ENCODE measurements at places on chromosomes 16 and 17.
A peak's percentile ranks its signal among the peaks of the same experiment; 100 is the strongest.

- no peak for DNase-seq
Observed at GRCh38 chr17:73436954-73437353, 125.2 kb upstream of the CDC42EP4 start.

- no peak for DNase-seq
Observed at GRCh38 chr17:32859857-32860525, 16.9 kb downstream of the MYO1D start.

DNA sequence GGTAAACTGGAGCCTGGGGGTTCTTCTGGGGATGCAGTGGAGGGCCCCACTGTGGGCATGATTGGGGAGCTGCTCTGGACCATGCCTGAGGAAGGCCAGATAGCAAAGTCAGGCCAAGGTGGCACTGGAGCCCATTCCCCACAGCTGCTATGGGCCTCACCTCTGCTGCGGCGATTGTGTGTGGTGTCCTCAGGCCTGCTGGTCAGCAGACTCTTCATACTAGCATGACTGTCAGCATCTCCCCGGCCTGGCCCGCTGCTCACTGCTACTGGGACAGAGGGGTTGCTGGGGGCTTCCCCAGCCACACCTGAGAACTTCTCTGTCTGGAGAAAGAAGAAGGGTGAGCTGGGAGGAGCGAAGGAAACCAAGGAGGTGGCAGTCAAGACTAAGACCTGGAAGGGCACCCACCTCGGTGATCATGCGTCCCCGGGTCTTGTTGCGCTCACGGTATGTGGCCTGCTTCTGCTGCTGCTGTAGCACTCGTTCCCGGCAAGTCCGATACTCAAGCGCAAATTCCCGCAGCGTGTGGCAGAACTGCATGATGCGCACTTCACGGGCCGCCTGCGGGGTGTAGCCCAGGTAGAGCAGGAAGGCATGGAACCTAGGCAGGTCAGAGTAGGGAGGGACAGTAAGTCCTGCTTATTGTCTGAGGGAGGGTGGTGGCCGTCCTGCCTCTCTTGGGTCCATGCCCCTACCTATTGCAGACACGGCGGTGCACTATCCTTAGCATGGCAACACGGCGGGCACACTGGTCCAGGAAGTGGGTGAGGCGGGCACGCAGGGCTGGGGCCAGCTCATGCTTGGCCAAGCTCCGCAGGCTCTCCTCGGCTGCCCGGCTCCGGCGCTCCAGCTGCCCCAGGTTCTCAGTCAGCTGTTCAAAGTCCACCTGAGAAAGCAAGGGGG is 3.2 kb downstream of the TMEM208 start:
- DNase-seq, result no peak

DNA sequence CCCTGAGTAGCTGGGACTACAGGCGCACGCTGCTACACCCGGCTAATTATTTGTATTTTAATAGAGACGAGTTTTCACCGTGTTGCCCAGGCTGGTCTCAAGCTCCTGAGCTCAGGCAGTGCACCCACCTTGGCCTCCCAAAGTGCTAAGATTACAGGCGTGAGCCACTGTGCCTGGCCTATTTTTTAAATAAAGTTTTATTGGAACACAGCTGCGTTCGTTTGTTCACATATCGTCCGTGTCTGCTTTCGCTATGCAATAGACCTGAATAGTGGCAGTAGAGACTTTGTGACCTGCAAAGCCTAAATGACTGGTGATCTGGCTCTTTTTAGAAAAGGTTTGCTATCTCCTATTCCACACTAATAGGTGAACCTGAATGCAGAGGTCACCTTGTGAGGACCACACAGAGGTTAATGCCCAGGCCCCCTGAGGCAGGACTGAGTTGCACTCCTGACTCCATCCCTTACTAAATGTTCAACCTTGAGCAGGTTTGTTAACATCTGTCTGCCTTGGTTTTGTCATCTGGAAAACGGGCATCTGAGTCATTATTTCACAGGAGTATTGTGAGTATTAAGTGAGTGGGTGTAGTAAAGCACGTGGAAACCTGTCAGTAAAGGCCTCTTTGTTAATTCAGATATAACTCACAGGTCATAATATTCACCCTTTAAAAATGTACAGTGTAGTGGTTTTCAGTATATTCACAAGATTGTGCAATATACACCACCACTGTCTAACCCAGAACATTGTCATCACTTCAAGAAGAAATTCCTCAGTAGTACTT is 157.5 kb upstream of the CACNG5 start:
- DNase-seq, result no peak

GRCh38 chr16:325375-326145 is 27.0 kb downstream of the AXIN1 start:
- no peak for DNase-seq

DNA sequence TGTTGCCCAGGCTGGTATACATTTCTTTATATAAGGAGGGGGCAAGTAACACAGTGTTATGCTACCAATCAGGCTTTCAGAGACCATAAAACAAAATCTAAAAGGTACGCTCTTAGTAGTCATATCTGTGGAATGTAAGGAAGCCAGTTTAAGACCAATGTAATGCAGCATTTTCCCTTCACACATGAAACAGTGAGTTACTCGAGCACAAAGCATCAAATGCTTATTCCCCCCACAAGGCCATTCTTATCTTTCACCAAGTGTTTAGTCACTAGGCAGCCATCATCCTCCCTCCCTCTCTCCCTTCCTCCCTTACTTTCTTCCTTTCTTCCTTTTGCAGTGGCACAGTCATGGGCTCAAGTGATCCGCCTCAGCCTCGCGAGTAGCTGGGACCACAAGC is 12.8 kb downstream of the HMOX2 start:
- DNase-seq, result no peak

DNA sequence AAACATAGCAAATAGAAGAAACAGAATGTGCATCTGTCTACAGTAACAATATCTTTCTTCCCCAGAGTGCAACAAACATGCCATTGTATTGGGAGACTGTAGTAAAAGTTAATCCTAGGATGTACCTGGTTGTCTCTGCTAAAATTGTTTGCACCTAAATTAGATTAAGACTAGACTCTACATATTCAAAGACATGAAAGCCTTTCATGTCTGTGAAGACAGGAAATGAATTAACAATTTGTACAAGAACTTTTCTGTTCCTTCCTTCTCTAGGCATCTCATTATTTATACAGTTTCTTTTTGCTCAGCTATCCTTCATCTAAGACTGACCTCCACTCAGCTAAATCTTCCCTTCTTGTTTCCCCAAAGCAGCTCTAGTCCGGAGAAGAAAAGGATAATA is 220.6 kb downstream of the LGALS9B start:
- DNase-seq, result no peak

GRCh38 chr17:44280392-44280937 is 12.5 kb upstream of the SLC4A1 start:
- DNase-seq, result no peak

GRCh38 chr16:85448557-85449190 is 164.4 kb upstream of the GSE1 start:
- peak; percentile 46 for DNase-seq

GRCh38 chr17:73476890-73477350 is 165.1 kb upstream of the CDC42EP4 start:
- DNase-seq, result no peak

GRCh38 chr16:87491522-87492290 is 1.1 kb downstream of the ZCCHC14 start:
- DNase-seq, result peak; percentile 14

DNA sequence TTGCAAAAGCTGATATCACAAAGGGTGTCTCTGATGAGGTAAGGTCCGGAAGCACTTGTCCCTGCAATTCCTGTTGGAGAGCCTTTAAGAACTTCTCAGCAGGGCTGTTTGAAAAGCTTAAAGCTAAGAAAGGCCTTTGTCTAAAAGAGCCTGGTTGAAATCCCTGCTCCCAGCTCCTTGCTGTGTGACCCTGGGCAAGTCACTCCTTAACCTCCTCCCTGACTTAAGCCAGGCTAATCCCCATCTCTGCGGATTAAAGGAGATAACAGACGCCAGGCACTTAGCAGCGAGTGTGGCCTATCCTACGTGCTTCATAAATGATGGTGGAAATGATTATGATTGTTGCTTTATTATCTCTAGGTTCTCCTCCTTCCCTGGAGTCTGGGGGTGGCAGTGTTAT is 368.0 kb upstream of the RBFOX1 start:
- no peak for DNase-seq

GRCh38 chr17:77061669-77062068 is 79.1 kb upstream of the SEC14L1 start:
- DNase-seq, result no peak

DNA sequence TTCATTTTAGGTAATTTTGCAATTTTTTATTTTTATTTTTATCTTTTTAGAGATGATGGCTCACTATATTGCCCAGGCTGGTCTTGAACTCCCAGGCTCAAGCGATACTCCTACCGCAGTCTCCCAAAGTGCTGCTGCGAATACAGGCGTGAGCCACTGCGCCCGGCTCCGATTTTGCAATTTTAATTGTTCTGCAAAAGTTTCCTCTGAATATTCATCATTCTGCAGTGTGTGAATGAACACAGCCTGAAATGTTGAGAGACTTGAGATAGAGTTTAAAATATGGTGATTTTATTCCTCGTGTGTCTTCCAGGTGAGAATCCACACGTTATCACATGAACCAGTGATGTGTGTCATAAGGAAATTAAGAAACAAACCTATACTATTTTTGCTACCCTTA is 75.8 kb downstream of the KCNJ12 start:
- DNase-seq, result no peak

DNA sequence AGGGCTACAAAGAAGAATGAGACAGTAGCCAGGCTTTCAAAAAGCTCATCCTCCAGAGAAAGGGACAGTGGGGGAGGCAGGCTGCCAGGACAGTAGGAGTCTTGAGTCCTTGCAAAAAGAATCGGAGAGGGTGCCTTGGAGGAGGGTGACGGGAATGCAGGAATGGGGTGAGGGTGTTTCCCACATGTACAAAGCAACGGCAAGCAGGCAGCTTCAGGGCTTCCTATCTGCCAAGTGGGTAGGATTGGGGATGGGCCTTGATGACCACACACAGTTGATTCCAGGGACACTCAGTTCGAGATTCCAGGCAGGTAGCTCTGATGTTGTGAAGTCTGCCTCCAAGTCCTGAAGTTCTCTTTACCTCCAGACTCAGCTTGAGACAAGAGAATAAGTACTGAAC is 54.4 kb downstream of the C17orf67 start:
- DNase-seq, result no peak

GRCh38 chr16:81569361-81570034 is 124.9 kb downstream of the CMIP start:
- no peak for DNase-seq

- peak; percentile 48 for DNase-seq
Observed at GRCh38 chr17:534071-534691, 180.5 kb downstream of the VPS53 start.

- no peak for DNase-seq
Observed at GRCh38 chr16:85724126-85724879, 26.6 kb downstream of the C16orf74 start.

DNA sequence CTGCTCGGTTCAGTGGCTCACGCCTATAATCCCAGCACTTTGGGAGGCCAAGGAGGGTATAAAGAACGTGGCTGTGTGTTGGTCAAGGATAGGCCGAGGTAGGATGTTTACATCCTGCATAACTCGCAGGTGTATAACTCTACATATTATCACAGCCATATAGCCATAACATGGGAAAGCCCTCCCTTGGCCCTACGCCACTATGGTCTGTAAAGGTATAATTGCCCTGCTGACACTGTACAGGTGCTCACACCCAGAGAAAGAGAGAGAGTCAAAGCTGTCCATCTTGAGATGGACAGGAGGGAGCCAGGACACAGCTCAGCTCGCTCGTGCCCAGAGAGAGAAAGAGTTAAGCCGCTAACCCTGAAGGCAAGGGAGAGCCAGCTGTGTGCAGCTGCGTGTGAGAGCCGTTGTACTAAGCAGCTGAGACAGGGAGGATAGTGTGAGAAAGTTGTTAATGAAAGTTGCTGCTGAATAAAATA is 30.4 kb upstream of the DHX8 start:
- no peak for DNase-seq

- no peak for DNase-seq
Observed at GRCh38 chr16:62404842-62405611, 368.8 kb upstream of the CDH8 start.

GRCh38 chr16:66367968-66368891 is 1.7 kb downstream of the CDH5 start:
- peak; percentile 17 for DNase-seq

- no peak for DNase-seq
Observed at GRCh38 chr17:72613806-72614292, 478.6 kb downstream of the SLC39A11 start.

GRCh38 chr17:48159232-48159631 is 51.7 kb downstream of the SNX11 start:
- no peak for DNase-seq

- no peak for DNase-seq
Observed at GRCh38 chr16:58960484-58960883, 226.4 kb upstream of the GOT2 start.

GRCh38 chr17:77160875-77161530 is 20.2 kb downstream of the SEC14L1 start:
- DNase-seq, result no peak

- no peak for DNase-seq
Observed at GRCh38 chr17:72518753-72519597, 398.2 kb downstream of the SOX9 start.

All from CD4-positive, alpha-beta T cell treated with Interleukin-1 beta for 1 hour (primary cell).